ENCODE measurements at places on chromosomes 6 and 20.

- DNase-seq, result no peak
These were observed 9.4 kb downstream of the SPDEF start for GRCh38 chr6:34546551-34547321.

GRCh38 chr6:17577059-17577458 lies 23.0 kb upstream of the FAM8A1 start:
- DNase-seq, result no peak

DNA sequence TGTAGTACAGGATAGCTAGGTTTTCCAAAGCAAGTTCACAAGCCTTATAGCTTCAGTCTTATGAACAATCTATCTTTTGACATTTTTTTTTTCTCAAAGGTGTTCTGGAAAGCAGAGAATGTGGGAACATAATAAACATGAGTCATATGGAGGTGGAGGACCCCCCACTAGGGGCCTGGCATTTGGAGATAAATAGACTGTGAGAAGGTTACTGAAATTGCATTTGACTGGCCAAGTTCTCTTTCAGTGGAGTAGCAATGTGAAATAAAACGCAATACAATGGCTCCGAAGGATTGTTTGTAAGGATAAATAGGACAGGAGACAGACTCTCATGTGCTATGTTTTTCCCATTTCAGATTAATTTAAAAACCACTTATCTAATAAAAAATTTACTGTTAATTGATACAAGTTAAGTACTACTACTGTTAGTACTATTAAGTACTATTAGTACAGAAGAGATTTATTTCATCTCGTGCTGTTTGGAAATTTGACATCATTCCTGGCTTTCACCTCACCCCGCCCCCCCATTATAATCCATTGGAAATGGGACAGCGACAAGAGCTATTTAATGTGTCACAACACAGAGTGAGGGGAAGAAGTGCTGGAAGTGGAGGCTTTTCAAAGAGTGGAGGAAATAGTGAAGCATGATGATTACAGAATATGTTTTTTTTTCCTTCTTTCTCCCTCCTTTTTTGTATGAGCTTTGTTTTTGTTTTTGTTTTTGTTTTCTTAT lies 122.6 kb upstream of the ID4 start:
- DNase-seq, result no peak

DNA sequence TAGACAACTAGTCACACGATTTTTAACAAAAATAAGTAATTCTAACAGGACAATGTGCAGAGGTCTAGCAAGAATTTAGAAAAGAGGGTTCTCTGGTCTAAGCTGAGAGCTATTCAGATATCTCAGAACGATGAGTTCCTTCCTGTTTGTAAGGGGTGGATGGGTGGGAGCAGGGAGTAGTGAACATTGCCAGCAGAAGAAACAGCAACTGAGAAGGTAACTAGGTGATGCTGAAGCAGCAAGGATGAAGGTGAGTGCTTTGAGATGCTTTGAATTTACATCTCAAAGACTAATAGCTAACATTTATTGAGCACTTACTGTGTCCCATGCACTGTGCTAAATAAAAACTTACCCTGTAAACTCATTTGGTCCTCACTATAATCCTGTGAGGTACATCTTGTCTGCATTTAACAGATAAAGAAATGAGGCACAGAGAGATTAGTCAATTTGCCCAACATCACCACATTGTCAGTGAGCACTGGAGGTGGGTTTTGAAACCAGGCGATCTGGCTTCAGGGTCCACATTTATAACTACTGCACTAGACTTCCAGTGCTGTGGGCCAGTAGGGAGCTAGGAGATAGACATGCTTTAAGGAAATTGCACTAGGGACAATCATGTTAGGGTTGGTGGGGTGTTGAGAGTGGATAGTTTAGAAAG lies 15.7 kb downstream of the BRD2 start:
- DNase-seq, result no peak

- DNase-seq, result no peak
These were observed 547 bp downstream of the SAMD5 start for GRCh38 chr6:147508866-147509608.

DNA sequence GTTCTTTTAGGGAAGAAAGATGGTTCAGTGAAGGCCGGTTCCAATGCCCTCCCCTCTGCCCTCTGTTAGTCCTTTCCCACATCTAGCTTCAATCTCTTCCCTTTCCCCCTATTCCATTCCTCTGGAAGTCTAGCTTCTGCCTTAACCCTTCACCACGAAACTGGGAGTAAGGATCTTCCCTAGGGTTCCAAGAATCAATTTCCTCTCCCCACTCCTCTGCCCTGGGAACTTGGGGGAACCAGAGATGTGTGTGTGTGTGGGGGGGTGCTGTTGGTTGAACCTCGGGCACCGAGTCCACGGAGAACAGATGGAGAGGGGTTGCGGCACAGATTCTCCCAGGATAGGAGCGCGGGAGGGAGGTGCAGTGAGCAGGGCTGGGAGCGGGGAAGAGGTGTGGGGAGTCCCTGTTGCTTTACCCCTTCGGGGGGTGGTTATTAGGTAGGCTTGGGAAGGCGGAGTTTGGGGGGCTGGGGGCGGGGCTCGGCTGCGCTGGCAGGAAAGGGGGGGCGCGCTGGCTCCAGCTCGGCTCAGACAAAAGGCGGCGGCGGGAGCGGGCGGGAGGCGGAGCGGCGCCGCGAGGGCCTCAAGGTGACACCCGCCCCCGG lies at the start of gene TMEM151B:
TMEM151B (plus strand) TSS at position 530 of the 605 bp plus-strand sequence. CDS start 293 bp downstream, outside the sequence.
- DNase-seq, result peak; percentile 42

GRCh38 chr6:4929097-4929718 lies 74.6 kb downstream of the RPP40 start:
- DNase-seq, result no peak

- DNase-seq, result no peak
These were observed 102.1 kb upstream of the NXT1 start for GRCh38 chr20:23248461-23248882.

DNA sequence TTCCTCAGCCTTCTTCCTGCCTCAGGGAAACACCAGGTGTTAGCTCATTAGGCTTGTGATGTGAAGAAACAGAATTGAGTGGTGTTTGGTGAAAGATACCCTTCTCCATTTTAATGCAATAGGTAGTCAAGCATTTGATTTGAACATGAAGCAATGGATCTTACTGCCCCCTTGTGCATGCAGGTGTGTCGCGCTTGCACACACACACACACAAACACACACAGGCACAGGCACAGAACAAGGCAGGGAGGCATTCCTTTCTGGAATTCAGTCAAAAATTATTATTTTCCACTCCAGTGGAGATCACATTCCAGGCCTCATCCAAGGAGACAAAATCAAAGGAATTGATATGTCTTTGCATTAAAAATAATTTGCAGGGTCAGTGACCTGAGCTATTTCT lies 667.0 kb upstream of the MARCKS start:
- no peak for DNase-seq

DNA sequence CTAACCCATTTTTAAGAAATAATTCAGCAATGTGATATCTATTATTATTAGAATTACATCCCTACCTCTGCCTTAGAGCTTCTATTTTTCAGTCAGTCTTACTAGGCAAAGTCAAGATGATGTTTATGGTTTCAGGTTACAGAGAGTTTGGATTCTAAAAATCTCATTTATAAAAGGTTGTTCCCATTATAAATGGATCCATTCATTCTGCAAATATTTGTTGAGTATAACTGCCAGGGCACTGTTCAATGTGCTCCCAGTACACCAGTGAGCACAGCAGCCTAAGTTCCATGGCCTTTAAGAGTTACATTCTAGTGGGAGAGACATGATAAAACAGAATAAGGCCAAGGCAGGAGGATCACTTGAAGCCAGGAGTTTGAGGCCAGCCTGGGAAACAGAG lies 75.9 kb upstream of the EYA4 start:
- DNase-seq, result no peak

DNA sequence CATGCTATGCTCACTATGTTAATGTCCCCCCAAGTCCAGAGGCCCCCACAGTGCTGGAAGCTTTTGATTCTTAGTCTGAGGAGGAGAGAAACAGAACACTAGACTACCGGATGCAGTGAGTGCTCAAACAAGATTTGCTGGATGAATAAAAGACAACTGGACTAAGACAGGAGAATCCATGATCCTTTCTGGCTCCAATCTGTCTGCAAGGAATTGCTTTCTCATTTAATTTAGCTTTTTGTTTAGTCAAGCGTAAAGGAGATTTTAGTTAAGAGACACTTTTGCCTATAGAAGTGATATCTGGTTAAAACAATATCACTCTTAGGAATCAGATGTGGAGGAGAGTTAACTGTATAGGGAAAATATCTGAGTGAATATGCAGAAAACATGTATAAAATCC lies 13.5 kb downstream of the LYRM4 start:
- no peak for DNase-seq

DNA sequence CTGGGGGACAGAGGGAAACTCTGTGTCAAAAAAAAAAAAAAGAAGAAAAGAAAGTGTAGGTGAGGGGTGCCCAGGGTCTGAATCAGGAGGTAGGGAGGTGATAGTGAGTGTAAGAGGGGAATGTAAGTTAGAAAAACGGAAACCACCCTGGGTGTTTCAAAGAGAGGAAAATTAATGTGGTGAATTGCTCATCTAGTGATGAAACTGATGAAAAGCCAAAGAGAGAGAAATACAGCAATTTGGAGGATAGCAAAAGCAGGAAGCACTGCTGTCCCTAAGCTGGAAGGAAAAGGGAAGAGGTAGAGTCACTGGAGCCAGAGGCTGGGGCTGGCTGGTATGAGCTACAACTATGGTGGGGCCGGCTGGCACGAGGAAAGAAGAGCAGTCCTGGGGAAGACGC lies 85.0 kb upstream of the CEP85L start:
- DNase-seq, result no peak

- DNase-seq, result no peak
These were observed 200.4 kb upstream of the FBXL4 start for GRCh38 chr6:99148111-99148510.

GRCh38 chr6:95866732-95867131 lies 149.0 kb upstream of the FUT9 start:
- DNase-seq, result no peak

- no peak for DNase-seq
These were observed 18.6 kb downstream of the TREML2 start for GRCh38 chr6:41182069-41183034.

GRCh38 chr6:115362234-115362633 lies 698.5 kb downstream of the FRK start:
- no peak for DNase-seq

DNA sequence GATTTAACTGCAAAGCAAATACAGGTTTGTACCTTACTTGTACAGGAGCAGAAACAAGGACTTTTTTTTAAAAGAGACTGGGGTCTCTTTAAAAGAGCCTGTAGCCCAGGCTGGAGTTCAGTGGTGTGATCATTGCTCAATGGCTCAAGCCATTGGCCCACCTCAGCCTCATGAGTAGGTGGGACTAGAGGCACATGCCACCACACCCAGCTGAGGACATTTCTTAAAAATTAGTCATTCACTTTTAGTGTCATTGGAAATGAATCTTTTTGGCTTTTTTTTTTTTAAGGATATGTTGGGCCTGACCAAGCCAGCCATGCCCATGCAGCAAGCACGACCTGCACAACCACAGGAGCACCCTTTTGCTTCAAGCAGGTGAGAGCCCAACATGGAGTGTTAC lies 16.9 kb downstream of the SEC23B start:
- no peak for DNase-seq

DNA sequence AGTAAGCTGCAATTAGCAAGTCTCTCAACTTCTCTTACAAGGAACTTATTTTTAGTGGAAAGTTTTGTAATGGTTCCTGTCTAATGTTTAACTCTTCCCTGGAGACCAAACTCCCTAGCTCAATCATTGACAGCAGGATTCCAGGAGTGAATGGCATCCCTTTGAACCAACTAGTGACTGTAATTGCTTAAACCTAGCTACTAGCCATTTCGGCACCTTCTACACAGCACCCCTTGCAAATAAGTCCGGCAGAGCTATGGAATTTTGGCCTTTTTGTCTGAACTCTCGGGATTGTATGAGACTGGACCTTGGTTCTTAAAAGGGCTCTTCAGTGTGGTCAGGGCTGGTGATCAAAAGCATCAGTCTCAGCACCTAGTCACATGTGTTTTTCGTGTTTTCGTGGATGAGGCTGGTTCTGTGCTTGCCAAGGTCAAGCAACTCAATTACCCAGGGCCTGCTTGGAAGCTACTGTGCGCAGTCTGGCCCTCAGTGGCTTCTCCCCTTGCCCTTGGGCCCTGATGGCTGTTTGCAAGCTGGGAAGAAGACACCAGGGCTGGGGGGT lies 135.3 kb upstream of the NEDD9 start:
- no peak for DNase-seq

DNA sequence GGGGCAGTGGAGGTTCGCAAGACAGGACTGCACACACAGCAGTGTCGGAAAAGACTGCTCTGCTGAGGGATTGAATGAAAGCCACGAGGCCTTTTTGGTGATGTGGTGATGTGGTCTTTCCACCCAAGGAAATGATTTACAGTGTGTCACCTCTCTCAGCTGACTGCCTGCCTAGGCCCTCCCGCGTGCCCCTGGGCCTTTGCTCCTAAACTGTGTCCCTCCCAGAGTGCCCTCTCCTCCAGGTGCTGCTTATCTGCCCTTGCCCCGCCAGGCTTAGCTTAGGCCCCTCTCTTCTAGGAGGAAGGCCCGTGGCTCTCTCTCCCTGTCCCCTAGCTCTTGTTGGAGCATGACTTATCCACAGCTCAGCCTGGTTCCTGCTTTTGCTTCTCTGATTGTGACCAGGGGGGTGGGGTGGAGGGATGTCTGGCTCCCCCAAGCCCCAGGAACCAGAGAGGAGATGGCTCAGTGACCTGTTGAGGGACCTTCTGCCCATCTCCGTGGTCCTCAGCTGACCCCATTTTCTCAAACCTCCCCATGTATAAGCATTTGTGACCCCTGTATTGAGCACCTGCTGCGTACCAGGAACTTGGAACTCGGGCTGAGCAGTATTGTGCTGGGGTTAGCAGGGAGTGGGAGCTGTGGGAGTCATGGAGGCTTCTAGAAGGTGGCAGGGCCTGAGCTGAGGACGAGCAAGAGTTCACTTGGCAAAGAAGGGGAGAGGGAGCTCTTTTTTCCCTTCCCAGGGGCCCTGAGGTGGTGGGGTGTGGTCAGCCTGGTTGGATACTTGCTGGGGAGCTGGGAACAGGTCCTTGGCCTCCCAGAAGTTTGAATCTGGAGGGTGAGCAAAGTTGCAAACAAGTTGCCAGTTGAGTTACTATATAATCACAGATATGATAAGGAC lies 2.2 kb downstream of the SRC start:
- DNase-seq, result no peak

GRCh38 chr6:148513145-148514071 lies 170.8 kb downstream of the SASH1 start:
- DNase-seq, result no peak

GRCh38 chr6:10414756-10415616 lies at the start of gene TFAP2A:
TFAP2A (minus strand) TSS chr6:10415074; CDS start chr6:10414991, 83 bp downstream.
- DNase-seq, result no peak

DNA sequence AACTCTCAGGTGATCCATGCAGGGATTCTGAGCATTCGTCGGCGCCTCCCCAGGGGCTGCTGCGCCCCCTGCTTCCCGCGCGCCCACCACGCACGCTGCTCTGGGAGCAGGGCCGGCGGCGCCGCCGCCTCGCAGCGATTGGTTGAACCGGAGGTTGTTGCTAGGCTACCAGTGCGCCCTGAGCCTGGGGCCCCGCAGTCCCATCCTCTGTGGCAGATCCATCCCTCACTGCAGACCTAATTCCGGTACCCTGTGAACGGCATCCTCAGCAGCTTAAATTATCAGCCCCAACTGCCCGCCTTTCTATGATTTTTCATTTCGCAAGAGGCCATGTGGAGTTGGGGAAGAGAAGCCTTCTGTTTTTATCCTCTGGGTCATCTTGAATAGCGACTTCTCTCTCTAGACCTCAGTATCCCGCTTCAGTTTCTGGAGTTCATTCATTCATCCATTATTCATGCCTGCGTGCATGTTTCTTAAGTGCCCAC lies 15.4 kb downstream of the PNPLA1 start:
- no peak for DNase-seq

- DNase-seq, result no peak
These were observed 218.8 kb upstream of the RNF24 start for GRCh38 chr20:4234128-4234527.

- DNase-seq, result no peak
These were observed 73.2 kb upstream of the CITED2 start for GRCh38 chr6:139447656-139447975.
